ENCODE measurements at places on chromosomes 3 and 15.

DNA sequence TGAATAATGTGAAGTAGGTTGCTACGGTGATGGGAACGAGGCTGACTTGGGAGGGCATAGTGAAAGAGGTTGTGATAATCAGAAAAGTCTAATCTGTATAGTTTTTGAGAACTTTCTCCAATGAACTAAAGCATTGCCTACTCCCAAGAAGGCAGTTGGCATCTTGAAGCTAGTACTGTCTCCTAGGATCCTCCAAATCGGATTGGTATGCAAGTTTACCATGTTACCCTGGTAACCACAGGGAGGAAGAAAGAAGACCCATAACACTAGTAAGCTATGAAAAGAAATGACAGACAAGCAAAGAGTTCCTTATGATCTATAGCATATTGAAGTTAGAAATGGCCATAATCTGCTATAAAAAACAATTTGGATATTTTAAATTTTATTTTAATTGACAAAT lies 127.2 kb upstream of the SYNPR start:
- DNase-seq: no peak

DNA sequence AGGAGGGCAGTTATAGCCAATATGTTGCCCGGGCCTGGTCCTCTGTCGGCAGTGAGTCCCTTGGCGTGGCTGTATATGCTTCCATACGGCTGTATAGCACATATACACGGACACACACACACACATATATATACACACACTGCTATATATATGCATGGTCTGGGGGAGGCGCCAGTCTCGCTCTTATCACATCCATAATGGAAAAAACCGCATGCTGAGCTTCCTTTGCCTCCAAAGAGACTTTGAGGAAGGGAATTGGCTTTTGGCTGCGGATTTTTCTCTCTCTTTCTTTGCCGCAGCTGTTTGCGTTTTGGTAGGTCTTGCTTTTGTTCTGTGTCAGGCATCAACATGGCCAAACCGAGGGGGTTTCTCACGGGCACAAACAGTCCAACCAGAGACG lies 11.3 kb upstream of the TMEM115 start:
- no peak for DNase-seq

GRCh38 chr15:70137967-70138366 lies 40.2 kb upstream of the TLE3 start:
- DNase-seq: no peak

- DNase-seq: no peak
Observed at GRCh38 chr3:15755780-15756179, 42.0 kb downstream of the ANKRD28 start.

GRCh38 chr3:144586382-144586781 lies 614.8 kb downstream of the DIPK2A start:
- DNase-seq: no peak

DNA sequence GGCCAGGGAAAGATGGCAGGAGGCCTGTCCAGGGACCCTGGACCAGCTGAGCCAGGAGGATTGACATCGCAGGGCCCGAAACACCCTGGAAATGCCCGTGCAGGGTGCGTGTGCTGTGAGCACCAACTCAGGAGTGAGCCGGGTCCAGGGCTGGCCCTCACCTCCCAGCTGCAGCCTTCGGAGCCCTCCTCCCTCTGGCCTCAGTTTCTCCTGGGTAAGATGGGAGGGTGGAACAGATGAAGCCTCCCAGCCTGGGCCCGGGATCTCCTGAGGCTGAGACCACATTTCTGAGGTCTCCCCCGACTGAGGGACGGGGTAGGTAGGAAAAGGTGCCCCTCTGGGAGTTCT lies 5.3 kb upstream of the CALML4 start:
- DNase-seq: no peak

GRCh38 chr15:63528138-63528659 lies 23.8 kb downstream of the USP3 start:
- no peak for DNase-seq

DNA sequence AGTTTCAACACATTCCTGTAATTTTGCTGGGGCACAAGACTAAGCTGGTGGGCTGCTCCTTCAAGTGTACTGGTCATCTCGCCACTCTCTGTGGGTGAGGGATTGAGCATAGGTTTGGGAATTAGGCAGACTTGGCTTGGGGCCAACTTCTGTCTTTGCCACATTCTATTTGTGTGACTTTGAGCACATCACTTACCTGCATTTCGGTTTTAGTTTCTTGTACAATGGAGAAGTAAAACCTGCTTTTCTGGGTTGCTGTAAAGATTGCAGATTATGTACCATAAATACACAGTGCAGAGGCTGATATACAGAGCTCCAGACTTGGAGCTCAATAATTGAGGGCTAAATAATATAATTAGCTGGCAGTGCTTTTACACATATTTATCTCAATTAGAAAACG lies 162.1 kb downstream of the C3orf38 start:
- DNase-seq: no peak

DNA sequence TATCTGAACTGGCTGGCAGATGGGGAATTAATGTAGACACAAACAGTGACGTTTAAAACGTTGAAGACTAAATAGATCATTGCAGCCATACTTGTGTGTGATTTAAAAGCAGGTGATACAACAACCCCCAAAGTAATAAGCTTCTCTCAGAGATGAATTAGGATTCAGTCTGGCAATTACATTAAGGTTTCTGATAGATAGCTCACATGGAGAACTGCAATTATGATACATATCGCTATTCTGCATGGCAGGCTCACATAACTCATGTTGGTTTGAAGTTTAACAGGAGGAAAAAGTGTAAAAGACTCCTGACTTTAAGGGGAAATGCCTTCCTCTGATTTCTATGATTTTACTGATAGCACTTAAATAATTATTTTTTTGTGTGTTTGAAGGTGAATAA lies 196.9 kb downstream of the CLSTN2 start:
- no peak for DNase-seq

DNA sequence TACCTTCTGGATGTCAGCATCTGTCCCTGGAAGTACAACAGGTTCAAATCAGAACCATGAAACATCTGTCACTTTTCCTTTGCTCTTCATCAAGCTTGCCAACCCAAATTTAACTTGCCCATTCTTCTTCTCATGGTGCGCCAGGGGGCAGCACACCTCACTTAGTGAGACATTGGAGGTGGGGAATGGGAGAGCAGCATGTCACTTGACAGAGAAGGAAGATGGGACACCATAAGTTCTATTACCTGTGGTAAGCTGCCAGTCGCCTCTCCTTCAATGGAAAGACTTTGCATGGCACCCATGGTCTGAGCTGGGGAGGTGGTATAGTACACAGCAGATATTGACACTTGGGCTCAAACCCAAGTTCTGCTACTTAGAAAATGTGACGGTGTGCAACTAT lies 2.9 kb downstream of the SCN5A start:
- peak; percentile 70 for DNase-seq

DNA sequence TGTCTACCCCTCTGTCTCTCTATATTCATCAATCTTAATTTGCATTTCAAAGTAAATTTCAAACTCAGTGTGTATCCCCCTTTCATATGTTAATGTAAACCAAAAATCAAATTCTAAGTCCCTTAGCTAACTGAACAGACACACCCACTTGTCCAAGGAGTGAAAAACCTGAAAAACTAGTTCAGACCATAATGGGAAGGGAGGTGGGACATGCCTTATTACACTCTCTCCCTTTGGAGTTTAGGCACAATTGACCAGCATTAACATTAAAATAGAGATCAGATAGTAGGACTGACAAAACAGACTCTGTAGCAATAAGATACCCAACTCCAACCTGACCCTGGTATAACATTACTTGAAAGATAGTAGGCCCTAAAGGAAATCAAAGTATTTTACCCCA lies 247.7 kb upstream of the GADL1 start:
- no peak for DNase-seq

DNA sequence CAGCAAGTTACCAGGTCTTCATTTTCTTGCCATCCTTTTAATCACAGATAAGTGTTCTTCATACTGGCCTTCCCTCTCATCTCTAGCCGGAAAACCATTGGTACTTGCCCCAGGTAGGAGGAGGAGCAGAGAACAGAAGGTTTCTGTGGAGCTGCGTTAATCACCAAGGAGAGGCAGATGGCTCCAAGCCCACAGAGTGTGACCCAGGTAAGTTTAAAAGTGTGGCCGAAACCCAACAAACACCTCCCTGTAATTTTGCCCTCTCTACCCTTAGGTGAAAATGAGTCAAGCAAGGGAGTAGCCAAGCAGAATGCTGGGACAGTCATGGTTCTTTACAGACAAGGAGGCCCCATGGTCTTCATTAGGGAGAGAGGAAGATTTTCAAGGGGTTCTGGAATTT lies 37.3 kb downstream of the NFKBIZ start:
- no peak for DNase-seq

GRCh38 chr15:101092156-101092866 lies 159.5 kb downstream of the CHSY1 start:
- DNase-seq: no peak

GRCh38 chr3:128210711-128211110 lies 57.4 kb downstream of the EEFSEC start:
- DNase-seq: no peak

GRCh38 chr3:193157051-193157450 lies 84.0 kb upstream of the PLAAT1 start:
- DNase-seq: no peak

DNA sequence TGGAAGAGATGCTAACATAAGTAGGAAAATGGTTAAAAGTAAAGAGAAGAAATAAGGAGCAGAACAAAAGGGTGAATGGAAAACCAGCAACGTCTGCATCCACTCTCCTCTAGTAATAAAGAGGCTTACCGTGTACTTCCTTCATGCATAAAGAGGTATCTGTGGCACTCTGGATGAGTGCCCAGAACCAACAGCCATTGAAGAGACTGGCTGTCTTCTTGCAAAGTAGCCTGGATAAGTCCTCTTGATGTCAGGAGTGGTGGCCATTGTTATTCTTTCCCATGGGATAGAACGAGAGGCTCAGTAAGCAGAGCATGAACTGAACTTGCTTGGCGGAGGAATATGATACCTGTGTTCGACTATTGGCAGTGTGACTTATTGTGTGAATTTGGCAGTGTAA lies 186.2 kb upstream of the RASGRP1 start:
- no peak for DNase-seq

DNA sequence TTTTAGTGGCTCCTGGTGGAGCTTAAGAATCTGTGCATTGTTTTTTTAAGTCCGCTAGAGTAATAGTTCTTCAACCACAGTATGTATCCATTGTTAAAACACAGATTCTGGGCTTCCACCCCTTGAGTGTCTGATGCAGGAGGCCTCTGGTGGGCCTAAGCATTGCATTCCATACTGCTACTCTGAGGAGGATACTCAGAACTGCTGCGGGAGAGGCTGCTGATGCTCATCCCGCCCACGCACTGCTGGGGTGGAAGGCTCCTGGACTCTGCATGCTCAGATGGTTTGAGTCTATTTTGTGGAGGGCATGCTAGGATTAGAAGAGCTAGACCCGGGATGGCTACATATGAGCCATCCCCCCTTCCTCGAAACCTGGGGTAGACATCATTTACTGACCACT lies 74.4 kb downstream of the THSD4 start:
- DNase-seq: no peak

DNA sequence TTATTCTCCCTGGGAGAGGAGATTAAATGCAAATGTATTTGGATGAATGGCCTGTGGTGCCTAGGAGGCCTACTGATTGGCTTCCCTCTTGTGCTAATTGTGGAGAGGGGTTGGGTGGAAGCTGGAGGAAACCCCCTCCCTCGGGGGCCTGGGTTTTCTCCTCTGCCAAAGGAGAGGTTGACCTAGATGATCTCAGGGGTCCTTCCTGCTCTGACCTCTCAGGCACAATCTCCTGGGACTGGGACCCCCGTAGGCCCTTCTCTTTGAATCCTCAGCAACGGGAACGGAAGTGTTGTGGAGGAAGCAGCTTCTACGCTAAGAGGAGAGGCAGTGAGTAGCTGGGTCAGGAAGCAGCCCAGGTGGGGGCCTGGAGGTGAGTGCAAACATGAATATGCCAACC lies 40.5 kb upstream of the MAGEF1 start:
- DNase-seq: no peak

- no peak for DNase-seq
Observed at GRCh38 chr15:60529332-60529731, 50.4 kb upstream of the ICE2 start.

DNA sequence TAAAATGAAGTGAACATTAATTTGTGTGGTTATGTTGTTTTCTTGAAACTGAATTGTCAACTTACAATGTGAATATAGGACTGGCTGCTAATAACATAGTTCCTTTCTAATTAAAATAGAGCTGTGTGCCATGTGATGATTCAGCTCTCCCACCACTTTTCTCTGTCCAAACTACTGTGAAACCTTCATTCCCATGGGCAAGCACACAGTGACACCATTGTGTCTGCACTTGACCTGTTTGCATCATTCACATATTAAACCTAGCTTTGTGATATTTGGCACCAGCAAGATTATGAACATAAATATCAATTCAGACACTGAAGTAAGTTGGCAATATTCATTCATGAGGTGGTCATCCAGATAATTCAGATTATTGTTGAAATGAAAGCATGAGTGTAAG lies 78.8 kb upstream of the TCF12 start:
- no peak for DNase-seq

DNA sequence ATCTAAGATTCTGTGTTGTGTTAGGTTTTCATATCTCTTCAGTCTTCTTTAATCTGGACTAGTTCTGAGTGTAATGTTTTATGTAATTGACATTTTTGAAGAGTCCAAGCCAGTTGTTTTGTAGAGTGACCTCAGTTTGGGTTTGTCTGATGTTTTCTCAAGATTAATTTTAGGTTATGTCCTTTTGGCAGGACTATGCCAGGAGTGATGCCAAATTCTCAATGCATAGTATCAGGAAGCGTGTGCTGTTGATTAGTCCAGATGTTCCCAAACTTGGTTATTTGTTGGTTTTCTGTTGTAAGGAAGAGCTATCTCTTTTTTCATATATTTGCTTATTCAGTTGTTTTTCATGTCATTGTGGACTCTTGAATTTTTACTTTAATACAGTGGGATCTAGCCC lies 32.6 kb downstream of the NMD3 start:
- no peak for DNase-seq

GRCh38 chr3:110178965-110179364 lies 841.6 kb upstream of the DPPA4 start:
- DNase-seq: no peak

DNA sequence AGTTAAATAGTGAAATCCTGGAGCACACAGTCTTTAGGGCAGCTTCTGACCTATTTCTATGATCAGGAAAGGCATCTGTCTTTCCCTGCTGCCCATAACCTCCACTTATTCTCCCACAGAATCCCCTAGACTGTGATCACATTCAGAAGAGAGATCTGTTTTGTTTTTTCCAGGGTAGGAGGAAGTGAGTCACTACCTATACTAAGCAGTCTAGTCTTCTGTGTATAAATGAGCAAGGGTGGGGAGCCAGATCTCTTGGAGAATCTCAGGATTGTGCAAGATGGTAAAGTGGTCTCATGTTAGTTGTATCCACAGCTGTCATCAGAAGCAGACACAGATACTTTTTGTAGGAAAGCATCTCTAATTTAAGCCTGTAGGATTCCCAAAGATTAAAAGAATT lies 11.8 kb upstream of the FBXO22 start:
- no peak for DNase-seq

- peak; percentile 26 for DNase-seq
Observed at GRCh38 chr3:38725726-38726419, 76.4 kb upstream of the SCN5A start.

DNA sequence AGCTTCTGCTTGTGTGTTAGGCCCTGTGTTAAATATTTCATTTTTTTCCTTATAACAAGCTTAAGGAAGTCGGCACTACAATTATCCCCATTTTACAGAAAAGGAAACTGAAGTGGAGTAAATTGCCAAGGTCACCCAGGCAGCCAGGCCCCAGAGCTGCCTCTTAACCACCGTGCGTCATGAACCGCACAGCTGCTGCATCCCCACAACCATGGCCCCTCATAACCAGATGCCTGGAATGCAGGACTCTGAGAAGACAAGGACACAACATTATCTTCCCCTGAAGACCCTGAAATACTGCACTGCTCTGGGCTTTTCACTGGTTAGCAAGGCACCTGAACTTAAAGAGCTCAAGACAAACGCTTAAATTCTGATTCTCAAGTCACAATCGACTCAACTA lies 14.6 kb downstream of the LRIG1 start:
- no peak for DNase-seq
